ENCODE measurements at places on chromosomes 3 and 15. TPM values are rescaled to one million over a fixed set of nuclear protein-coding genes. Genes with fewer than 3 reads are reported as not detected.

CHL1 gene
- 0.14 TPM for polyA plus RNA-seq

GRCh38 chr3:132211896-132212295 is 105.3 kb upstream of the ACP3 start:
- no peaks in the 10 kb centered on the region for H3K4me1 ChIP-seq
- H3K27ac ChIP-seq, result no peak overlapping the region
- no peak for DNase-seq
- no peaks in the 10 kb centered on the region for H3K27me3 ChIP-seq

- no peak for DNase-seq
- H3K27ac ChIP-seq, result no peak within 1 kb of the TSS
- H3K27me3 ChIP-seq, result no peaks in the 10 kb centered on the region
- H3K4me3 ChIP-seq, result no peak within 1 kb of the TSS
- H3K36me3 ChIP-seq, result no peaks in the 10 kb centered on the region
These were observed at the start of gene FGF12 for GRCh38 chr3:192727032-192727847. FGF12 (minus strand) TSS chr3:192727541.

GRCh38 chr3:169984292-169984691 is 17.7 kb downstream of the SEC62 start:
- H3K27me3 ChIP-seq, result no peaks in the 10 kb centered on the region
- peaks cover 6% of the 10 kb centered on the region for H3K36me3 ChIP-seq
- DNase-seq, result no peak
- no peaks in the 10 kb centered on the region for H3K4me1 ChIP-seq
- no peak overlapping the region for H3K4me3 ChIP-seq

- H3K4me1 ChIP-seq, result no peaks in the 10 kb centered on the region
- no peak overlapping the region for H3K27ac ChIP-seq
- H3K36me3 ChIP-seq, result no peaks in the 10 kb centered on the region
These were observed 256.6 kb upstream of the PROK2 start for GRCh38 chr3:72041511-72041910.

DNA sequence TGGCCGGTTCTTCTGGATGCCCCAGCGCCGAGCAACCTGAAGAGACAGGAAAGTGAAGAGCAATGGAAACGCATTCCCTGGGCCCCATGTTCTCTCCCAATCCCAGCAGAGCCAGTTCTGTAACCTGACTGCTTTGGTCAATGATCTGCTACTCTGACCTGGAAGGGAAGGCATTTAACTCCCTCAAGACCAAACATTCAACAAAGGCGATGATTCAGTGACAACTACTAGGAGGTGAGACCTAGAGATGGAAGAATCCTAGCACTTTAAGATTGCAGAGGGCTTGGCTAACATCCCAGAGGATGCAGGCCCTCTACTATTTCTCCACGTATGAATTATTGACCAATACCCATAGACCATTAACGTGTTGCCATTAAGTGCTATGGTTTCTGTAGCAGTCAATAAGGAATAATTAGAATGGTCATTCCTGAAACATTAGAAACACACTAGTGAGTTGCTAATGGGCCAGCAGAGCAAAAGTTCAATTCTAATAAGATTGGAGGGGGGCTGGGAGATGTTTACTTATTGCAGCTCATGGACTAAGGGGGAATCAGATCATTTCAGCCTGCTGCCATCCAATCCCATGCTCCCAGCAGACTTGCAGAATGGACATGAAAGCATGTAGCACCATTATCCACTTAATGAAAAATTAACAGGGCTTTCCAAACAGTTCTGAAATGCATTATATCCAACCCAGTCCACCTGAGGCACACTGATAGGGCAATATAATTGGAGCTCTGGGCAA is 56.6 kb downstream of the ETV5 start:
- H3K4me1 ChIP-seq, result no peaks in the 10 kb centered on the region
- H3K27ac ChIP-seq, result no peak overlapping the region
- no peak overlapping the region for H3K4me3 ChIP-seq
- H3K36me3 ChIP-seq, result peaks cover 47% of the 10 kb centered on the region

PCLAF gene
- 55.0 TPM for polyA plus RNA-seq

GRCh38 chr3:29555590-29555989 is 274.7 kb downstream of the RBMS3 start:
- no peak for DNase-seq
- no peaks in the 10 kb centered on the region for H3K27me3 ChIP-seq
- no peaks in the 10 kb centered on the region for H3K4me1 ChIP-seq

ERICH6 gene
- not detected for polyA plus RNA-seq

IQCH gene
- 2.2 TPM for polyA plus RNA-seq

- no peak for DNase-seq
- peaks cover 2% of the 10 kb centered on the region for H3K27me3 ChIP-seq
- no peak overlapping the region for H3K4me3 ChIP-seq
These were observed 29.5 kb upstream of the SMAD3 start for GRCh38 chr15:67035886-67036285.

DNA sequence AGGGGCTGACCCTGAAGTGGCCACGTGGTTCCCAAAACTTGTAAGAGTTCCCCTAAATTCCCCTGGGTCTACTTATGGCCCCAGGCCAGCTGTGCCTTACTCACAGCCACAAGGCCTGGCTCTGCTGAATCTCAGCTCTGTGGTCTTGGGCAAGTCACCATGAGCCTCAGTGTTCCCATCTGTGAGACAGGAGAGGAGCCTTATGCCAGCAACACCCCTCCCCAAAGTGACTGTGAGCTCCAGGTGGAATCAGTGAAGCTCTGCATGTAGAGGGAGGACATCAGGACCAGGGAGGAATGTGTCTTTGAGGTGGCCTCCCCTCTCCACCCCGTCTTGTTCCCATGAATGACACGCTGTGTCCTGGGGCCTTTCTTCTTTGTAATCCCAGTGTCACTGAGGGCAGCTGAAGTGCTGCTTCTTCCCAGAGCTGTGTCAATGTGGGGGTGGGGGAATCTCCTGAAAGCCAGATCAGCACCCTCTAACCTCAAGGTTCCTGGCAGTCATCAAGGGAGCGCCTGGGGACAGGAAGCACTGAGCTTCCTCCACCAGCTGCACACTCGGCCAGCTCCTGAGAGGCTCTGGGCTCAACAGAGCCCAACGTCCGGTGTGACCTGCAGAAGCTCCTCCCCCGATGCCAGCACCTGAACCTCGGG is 258.9 kb downstream of the UACA start:
- no peak for DNase-seq
- H3K4me3 ChIP-seq, result no peak overlapping the region
- H3K27ac ChIP-seq, result no peak overlapping the region

GRCh38 chr15:34933432-34933975 is 36.0 kb downstream of the AQR start:
- no peak for DNase-seq
- H3K36me3 ChIP-seq, result peaks cover 7% of the 10 kb centered on the region
- no peak overlapping the region for H3K27ac ChIP-seq

SAMD7 gene
- polyA plus RNA-seq, result not detected

GRCh38 chr3:52026041-52026440 is 30.3 kb downstream of the DUSP7 start:
- H3K36me3 ChIP-seq, result no peaks in the 10 kb centered on the region
- H3K4me1 ChIP-seq, result peaks cover 22% of the 10 kb centered on the region
- no peaks in the 10 kb centered on the region for H3K27me3 ChIP-seq
- H3K4me3 ChIP-seq, result no peak overlapping the region

DNA sequence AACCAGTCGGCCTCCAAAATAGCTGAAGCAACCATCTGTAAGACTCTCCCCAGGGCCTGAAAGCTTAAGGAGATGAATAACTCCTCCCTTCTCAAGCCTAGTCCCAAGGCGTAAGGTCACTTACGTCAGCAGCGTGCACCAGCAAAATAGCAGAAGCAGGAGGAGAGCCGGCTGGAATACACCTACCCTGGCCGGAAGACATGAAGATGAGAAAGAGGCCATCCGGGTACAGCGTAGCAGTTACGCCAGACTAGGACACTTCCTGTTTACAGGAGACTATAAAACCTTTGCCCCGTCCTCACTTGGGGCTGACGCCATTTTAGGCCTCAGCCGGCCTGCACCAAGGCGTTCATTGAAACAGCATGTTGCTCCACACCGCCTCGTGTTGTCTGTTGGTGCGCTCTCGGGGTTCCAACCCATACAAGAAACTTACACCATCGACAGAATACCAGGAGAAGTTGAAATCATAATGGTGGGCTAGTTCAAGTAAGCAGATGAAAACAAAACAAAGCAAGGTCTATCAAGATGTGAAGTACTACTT is 2.5 kb downstream of the CFAP92 start:
- H3K4me1 ChIP-seq, result peaks cover 16% of the 10 kb centered on the region
- no peak overlapping the region for H3K4me3 ChIP-seq
- no peaks in the 10 kb centered on the region for H3K36me3 ChIP-seq
- no peaks in the 10 kb centered on the region for H3K27me3 ChIP-seq
- H3K27ac ChIP-seq, result no peak overlapping the region

CCDC54 gene
- not detected for polyA plus RNA-seq

DNA sequence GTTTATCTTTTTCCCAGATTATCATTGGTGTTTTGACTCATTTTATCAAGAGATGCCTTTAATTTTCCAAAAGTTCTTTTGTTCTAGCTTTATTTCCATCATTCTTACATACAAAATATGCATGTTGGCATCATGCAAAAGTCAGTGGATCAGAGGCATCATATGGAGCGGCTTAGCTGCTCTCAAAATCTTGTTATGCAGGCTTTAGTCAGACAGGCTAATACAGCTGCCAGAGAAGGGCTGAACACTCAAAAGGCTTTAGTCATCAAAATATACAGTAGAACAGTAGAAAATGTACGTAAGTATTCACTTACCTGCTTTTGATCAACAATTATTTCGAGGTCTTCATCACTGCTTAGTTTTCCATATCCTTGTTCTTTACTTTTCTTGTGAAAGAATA is 65.5 kb downstream of the PEX5L start:
- H3K27me3 ChIP-seq, result no peaks in the 10 kb centered on the region
- H3K4me1 ChIP-seq, result no peaks in the 10 kb centered on the region
- no peak overlapping the region for H3K27ac ChIP-seq
- H3K36me3 ChIP-seq, result no peaks in the 10 kb centered on the region

GRCh38 chr15:51840692-51841091 is 11.2 kb downstream of the TMOD3 start:
- no peak for DNase-seq
- H3K27me3 ChIP-seq, result no peaks in the 10 kb centered on the region
- H3K27ac ChIP-seq, result no peak overlapping the region
- peaks cover 3% of the 10 kb centered on the region for H3K36me3 ChIP-seq
- no peak overlapping the region for H3K4me3 ChIP-seq

ABHD6 gene
- 21.5 TPM for polyA plus RNA-seq

GRCh38 chr3:37700466-37701248 is 161.0 kb upstream of the CTDSPL start:
- no peaks in the 10 kb centered on the region for H3K4me1 ChIP-seq
- no peaks in the 10 kb centered on the region for H3K27me3 ChIP-seq
- H3K36me3 ChIP-seq, result no peaks in the 10 kb centered on the region
- no peak for DNase-seq
- H3K27ac ChIP-seq, result no peak overlapping the region

- no peak overlapping the region for H3K4me3 ChIP-seq
- H3K27ac ChIP-seq, result no peak overlapping the region
- no peak for DNase-seq
These were observed 44.3 kb upstream of the ZNF385D start for GRCh38 chr3:21795152-21795837.

GRCh38 chr3:66702126-66702525 is 201.3 kb upstream of the LRIG1 start:
- no peaks in the 10 kb centered on the region for H3K36me3 ChIP-seq
- DNase-seq, result no peak
- no peaks in the 10 kb centered on the region for H3K4me1 ChIP-seq
- no peak overlapping the region for H3K27ac ChIP-seq
- no peaks in the 10 kb centered on the region for H3K27me3 ChIP-seq

DNA sequence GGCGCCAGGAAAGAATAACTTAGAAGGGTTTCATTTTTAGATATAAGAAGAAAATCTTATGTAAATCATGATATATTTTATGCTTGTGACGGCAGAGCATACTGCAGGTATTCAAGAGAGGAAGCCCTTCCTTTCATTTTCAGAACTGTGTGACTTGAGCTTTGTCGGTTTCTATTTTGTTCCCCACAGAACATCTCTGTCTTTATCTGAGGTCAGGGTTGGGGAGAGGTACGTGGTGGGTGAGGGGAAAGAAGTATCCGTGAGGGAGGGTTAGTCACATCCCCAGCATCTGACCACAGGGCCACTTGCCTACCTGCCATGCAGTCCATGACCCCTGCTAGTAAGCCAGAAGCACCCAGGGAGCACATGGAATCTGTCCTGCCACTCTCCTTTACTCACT is 126.5 kb downstream of the DGKG start:
- DNase-seq, result no peak
- H3K4me3 ChIP-seq, result no peak overlapping the region
- no peaks in the 10 kb centered on the region for H3K4me1 ChIP-seq
- no peaks in the 10 kb centered on the region for H3K36me3 ChIP-seq

TSPAN3 gene
- 193 TPM for polyA plus RNA-seq

GRCh38 chr3:140726066-140726465 is 48.2 kb downstream of the TRIM42 start:
- H3K4me3 ChIP-seq, result no peak overlapping the region
- no peaks in the 10 kb centered on the region for H3K36me3 ChIP-seq
- H3K27me3 ChIP-seq, result no peaks in the 10 kb centered on the region
- H3K4me1 ChIP-seq, result no peaks in the 10 kb centered on the region

GRCh38 chr3:58526515-58526957 is 10.5 kb downstream of the ACOX2 start:
- H3K36me3 ChIP-seq, result no peaks in the 10 kb centered on the region
- peak; percentile 74 for DNase-seq
- H3K27ac ChIP-seq, result no peak overlapping the region
- peaks cover 19% of the 10 kb centered on the region for H3K4me1 ChIP-seq

GRCh38 chr3:123021388-123021787 is 6.2 kb downstream of the SEMA5B start:
- no peak for DNase-seq
- H3K36me3 ChIP-seq, result no peaks in the 10 kb centered on the region
- no peak overlapping the region for H3K4me3 ChIP-seq
- H3K4me1 ChIP-seq, result no peaks in the 10 kb centered on the region

CEP152 gene
- 0.92 TPM for polyA plus RNA-seq

GRCh38 chr15:52010633-52011595 is 8.1 kb upstream of the MAPK6 start:
- H3K27ac ChIP-seq, result peak overlapping the region; percentile 86
- H3K27me3 ChIP-seq, result no peaks in the 10 kb centered on the region
- H3K4me1 ChIP-seq, result peaks cover 42% of the 10 kb centered on the region
- no peak overlapping the region for H3K4me3 ChIP-seq

OXTR gene
- polyA plus RNA-seq, result 0.19 TPM

DNA sequence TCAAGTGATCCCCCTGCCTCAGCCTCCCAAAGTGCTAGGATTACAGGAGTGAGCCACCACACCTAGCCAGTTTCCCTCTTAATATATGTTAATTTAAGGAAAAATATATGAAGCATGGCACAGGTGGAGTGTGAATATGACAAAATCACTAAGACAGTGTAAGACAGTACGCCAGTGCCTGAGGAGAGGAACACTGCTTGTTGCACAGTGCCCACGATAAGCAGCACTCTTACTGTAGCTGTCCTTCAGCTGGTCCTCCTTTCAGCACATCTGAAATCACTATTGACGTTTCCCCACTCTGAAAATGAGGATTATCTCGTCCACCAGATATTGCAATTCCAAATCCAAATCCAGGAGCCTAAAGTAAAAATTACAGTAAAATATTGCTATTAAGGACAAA is 49.3 kb downstream of the TJP1 start:
- H3K4me1 ChIP-seq, result peaks cover 20% of the 10 kb centered on the region
- no peaks in the 10 kb centered on the region for H3K27me3 ChIP-seq
- H3K36me3 ChIP-seq, result peaks cover 13% of the 10 kb centered on the region

DNA sequence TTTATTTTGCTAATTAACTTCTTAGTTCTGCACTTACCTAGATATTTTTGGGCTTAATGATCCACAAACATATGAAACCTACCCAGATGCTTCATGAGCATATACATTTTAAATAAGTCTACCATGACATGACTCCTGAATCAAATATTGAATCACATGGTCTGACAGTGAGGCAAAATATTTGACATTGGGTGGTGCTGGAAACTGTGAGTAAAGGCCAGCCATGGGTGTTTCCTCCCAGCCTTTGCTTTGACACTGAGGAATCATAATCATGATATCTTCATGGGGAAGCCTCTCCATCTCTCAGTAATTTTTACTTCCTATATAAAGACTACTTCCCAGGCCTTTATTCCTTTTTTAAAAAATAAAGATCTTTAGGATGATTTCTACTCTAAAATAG is 22.8 kb upstream of the SSR3 start:
- H3K36me3 ChIP-seq, result no peaks in the 10 kb centered on the region
- no peaks in the 10 kb centered on the region for H3K27me3 ChIP-seq
- no peak overlapping the region for H3K4me3 ChIP-seq
- DNase-seq, result no peak

Measured in keratinocyte (primary cell).